CD4-positive, alpha-beta T cell treated with Interleukin-4 for 4 hours (primary cell): ENCODE measurements at places on chromosomes 16 and 17.

DNA sequence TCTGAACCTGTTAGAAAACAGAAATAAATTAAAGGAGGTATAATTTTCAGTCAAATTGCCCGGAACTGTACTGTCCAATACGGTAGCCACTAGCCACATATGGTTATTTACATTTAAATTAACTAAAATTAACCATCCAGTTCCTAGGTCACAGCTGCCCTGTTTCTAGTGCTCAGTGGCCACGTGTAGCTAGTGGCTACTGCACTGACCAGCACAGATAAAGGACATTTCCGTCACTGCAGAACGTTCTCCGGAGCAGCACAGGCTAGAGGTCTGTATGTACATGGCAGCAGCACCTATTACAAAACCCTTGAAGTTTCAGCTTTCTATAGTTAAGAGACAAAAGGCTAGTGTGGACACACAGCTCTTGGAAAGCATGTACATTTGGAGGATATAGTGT, 33.7 kb downstream of the CPSF4L start:
- no peak for DNase-seq

- no peak for DNase-seq
These were observed 33.7 kb downstream of the TADA2A start for GRCh38 chr17:37440424-37440823.

DNA sequence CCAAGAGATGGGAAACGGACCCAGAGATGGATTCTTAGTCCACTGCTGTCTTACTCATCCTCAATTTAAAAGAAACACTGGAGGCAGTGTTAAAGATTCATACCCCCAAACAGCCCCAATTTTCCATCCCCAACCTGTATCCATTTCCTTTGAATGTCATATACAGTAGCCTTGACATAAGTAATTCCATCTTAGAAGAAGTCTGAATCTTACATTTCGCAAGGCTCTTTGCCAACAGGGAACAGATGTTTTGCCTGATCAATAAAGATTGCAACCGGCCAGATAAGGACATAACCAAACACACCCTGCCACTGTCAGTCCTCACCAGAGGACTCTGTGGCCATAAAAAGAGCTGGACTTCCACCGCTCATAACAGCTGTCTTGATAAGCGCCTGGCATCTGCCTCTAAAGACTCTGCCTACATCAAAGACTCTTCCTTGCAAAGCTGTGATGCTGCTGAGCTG, 59.0 kb upstream of the MED9 start:
- no peak for DNase-seq

- no peak for DNase-seq
These were observed 84.6 kb downstream of the C16orf78 start for GRCh38 chr16:49458243-49458642.

DNA sequence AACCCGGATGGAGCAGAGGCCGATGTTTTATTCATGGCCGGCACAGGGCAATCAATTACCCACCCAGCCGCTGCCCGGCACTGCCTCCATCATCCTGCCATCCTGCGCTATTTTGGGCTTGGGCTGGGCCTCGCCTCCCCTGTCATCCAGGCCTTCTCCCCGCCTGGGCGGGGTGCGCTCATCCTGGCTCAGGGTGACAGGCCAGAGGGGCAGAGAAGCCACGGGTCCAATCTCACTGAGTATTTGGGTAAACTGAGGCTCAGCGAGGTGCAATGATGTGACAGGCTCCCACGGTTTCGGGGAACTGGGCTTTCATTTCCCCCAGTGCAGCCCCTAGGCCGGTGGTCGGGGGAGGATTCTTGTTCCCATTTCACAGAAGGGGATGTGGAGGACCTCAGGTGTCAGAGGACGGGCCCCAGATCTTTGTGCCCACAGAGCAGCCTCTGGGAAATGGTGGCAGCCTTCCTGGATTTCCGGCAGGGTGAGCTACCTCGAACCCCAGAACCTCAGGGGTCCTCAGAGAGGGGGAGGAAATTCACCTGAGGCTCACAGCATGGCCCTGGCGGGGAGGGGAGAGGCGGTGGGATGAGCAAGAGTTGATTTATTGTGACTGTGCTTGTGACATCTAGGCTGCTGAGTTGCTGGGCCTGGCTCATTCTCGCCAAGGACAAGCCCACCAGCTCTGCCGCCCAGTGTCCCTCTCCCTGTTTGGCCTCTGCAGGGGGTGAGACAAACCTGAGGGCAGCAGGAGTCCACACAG, 23.8 kb upstream of the KCNJ12 start:
- DNase-seq, result no peak

- peak; percentile 61 for DNase-seq
These were observed 17.4 kb upstream of the C17orf107 start for GRCh38 chr17:4881761-4882555.

GRCh38 chr17:50501054-50501453, 7.2 kb upstream of the MYCBPAP start:
- peak; percentile 40 for DNase-seq

DNA sequence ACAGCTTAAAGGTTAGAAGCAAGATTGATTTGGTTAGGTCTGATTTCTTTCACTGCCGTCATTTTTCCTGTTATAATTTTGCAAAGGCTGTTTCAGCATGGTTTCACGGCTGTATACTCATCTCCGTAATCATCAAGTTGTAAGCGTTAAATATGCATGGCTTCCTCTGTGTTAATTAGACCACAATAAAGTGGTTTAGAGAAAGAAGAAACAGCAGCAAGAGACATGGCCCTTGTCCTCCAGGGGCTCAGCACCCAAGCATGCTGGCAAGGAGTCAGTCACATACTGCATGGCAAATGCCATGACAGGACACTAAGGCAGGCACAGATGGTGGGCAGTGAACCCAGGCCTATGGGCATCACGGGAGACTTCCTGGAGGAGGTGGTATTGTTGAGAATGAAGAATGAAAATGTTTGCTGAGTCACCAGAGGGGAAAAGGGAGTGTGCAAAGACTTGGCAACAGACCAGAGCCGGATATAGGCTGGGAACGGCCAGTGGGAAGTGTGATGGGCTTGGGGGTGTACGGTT, 61.4 kb upstream of the PLCG2 start:
- peak; percentile 52 for DNase-seq

DNA sequence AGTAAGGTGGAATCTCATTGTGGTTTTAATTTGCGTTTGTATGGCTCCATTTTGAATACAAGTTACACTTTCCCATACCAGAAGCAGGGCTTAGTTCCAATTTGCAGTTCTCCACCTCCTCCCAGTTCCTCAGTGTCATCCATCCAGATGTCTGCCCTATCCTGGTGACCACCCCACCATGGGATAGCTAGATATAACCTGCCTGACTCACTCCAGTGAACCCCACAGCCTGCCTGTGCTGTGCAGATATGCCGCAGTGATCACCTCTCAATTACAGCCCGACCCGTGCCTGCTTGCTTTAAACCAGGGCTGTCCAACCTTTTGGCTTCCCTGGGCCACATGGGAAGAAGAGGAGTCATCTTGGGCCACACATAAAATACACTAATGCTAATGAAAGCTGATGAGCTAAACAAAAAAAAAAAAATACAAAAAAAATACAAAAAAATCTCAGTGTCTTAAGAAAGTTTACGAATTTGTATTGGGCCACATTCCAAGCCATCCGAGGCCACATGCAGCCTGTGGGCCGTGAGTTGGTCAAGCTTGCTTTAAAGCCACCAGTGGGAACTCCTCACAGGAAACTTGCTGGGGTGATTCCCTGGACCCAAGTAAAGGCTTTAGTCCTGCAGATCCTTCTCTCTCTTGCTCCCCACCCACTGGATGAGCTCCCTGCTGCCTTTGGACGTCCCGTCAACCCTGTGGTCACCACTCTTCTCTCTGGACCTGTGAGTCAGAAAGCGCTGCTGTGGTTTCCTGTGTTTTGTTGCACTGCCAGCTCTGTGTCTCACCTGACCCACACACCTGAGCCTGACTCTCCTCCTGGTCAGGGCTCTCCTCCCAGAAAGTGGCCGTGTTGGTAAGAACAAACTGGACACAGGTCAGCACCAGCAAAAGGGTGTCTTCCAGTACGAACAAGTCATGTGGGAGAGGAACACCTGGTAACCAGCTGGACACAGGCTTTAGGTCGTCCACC, 83.0 kb downstream of the EMP2 start:
- no peak for DNase-seq

DNA sequence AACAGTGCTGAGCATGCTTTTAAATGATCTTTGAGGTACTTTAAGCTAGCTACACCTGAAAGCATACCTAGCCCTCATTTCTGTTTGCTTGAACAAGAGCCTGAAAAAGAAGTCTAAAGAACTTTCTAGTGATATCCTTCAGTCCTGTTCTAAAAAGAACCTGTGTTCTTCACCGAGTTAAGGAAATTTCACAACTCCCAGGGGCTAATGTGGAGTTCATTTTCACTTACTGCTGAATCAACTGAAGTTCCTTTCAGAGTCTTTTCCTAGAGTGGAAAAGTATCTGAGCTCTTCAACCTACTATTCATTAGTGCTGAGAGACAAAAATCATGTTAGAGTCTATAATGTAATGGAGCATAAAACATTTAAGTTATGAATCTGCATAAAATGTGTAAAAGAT, 66.9 kb downstream of the CHD9 start:
- no peak for DNase-seq

- DNase-seq, result no peak
These were observed 1.1 kb upstream of the XYLT1 start for GRCh38 chr16:17471719-17472461.

DNA sequence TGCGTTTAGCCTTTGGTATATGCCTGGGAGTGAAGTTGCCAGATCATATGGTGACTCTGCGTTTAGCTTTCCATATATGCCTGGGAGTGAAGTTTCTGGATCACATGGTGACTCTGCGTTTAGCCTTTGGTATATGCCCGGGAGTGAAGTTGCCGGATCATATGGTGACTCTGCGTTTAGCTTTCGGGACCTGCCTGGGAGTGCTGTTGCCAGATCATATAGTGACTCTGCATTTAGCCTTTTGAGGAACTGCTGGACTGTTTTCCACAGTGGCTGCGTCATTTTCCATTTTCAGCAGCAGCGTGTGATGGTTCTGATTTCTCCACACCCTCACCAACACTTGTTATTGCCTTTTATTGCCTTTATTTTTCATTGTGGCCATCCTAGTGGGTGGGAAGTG, 73.0 kb downstream of the OR1D5 start:
- no peak for DNase-seq

GRCh38 chr17:12691173-12691572, 25.5 kb downstream of the MYOCD start:
- no peak for DNase-seq

- no peak for DNase-seq
These were observed 41.0 kb upstream of the CHMP6 start for GRCh38 chr17:80950466-80951120.

GRCh38 chr17:36152639-36153120, 23.8 kb downstream of the TBC1D3B start:
- DNase-seq, result no peak

GRCh38 chr16:50403491-50403890, 34.7 kb upstream of the BRD7 start:
- no peak for DNase-seq

GRCh38 chr17:64355536-64356303, 34.9 kb downstream of the PECAM1 start:
- DNase-seq, result no peak

DNA sequence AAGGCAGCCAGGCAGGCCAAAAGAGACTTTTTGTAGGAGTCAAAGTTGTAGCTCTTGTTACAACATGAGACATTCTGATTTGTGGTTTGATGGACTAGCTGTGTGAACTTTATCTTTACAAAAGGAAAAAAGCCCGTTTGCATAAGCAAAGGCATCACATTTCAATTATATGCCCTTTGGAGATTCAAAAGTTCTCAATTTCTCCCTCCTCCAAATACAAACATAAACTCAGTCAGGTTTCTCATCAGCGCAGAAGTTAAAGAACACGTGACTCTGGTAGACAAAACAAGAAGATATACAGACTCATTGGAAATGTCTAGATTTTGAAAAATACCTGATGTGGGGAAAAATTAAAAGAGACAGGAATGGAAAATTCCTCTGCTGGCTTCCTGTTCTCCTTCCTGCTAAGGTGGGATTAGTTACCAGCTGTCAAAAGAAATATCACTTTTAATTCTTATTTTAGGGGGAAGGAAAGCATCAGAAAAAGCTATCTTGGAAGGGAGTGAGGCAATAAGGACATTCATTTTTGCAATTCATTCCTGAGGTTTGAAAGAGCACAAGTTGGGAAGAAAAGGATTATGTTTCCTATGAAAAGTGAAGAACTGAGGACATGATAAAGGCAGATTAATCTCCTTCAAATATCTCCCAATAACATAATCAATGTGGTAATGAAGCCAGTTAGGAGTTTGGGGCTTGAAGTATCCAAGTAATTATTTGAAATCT, 4.6 kb upstream of the KCNJ16 start:
- DNase-seq, result no peak

GRCh38 chr17:68850749-68851510, 104.3 kb downstream of the ABCA8 start:
- no peak for DNase-seq

GRCh38 chr17:45222014-45222288, 266 bp downstream of the FMNL1 start:
- no peak for DNase-seq

DNA sequence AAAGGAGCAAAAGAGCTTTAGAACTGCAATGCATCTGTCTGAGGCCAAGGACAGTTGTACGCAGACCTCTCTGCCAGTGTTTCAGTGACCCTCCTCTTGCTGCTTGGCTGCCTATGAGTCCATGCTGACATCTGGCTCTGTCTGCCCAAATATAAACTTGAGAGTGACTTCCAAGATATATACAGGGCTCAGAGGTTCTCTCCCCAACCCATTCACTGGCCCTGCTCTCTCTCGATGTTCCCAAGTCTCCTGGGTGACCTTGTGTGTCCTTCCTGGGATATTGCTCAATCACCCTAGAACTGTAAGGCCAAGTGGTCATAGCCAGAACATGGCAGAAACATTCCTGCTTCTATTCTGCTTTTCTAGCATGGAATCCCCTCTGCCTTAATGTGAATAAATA, 716.3 kb downstream of the WWOX start:
- DNase-seq, result no peak

GRCh38 chr16:50121721-50122445, 31.2 kb upstream of the TENT4B start:
- DNase-seq, result peak; percentile 8

- no peak for DNase-seq
These were observed 102.0 kb upstream of the CDH5 start for GRCh38 chr16:66264311-66265047.

DNA sequence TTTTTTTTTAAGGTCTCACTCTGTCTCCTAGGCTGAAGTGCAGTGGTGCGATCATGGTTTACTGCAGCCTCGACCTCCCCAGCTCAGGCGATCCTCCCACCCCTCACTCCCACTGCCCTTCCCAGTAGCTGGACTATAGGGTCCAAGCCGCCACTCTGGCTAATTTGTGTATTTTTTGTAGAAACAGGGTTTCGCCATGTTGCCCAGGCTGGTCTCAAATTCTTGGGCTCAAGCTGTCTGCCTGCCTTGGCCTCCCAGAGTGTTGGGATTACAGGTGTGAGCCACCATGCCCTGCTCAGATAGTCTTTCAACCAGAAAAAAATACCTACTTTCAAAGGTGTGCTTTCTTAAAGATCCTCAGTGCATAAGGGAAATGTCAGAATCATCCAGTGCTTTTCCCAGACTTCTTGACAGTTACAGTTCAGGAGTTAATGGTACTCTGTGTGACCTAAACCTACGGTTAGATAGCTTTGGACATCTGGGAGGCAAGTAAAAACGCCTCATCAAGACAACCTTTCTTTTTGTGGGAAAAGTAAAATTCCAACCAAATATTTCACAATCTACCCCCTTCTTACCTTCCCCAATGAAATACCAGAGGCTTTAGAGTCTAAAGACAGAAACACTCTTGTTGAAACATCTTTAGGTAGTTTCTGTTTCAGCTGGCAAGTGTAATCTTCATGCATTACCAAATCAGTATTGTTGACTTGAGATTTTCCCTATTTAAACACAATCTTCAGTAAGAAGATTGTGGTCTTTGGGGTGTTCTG, 6.8 kb downstream of the RSPRY1 start:
- no peak for DNase-seq
